ENCODE measurements at places on chromosomes 12 and 14. TPM values are rescaled to one million over a fixed set of nuclear protein-coding genes. Genes with fewer than 3 reads are reported as not detected.

The FGF23 gene
- total RNA-seq = not detected

DNA sequence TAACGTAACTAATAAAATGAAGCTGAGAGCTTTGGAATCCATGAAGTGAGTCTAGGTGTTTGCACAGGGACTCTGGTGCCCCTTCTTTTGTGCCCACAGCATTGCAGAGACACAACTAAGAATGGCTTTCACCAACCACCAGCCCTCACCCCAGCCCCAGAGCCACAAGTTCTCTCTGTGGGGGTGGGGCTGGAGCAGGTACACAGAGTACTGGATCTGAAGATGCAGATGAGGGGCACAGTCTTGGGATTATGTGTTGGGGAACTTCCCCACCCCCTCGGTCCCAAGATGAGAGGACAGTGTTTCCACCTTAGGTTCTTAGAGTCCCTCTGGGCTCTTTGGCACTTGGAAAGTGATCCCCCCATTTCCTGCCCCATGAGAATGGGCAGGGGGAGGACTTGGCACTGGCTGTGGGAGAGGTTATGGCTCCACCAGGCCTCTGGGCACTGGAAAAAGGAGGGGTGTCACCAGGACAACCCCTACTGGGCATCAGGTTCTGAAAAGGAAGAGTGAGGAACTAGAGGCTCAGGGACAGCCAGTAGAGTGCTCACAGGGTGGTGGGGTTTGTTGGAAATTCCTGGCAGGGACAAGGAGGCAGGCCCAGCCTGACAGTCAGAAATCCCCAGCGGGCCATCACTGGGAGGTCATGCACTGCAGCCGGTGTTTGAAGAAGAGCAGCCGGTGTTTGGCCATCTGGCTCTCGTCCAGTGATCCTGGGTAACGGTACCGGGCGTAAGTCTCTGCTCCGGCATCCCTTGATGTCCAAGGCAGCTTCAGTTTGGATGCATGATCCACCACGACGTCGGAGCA lies 6.7 kb downstream of the B4GALNT1 start:
- DNase-seq = peak; percentile 38

The COPS7A gene
- 77.9 TPM for total RNA-seq

The KRT3 gene
- not detected for total RNA-seq

DNA sequence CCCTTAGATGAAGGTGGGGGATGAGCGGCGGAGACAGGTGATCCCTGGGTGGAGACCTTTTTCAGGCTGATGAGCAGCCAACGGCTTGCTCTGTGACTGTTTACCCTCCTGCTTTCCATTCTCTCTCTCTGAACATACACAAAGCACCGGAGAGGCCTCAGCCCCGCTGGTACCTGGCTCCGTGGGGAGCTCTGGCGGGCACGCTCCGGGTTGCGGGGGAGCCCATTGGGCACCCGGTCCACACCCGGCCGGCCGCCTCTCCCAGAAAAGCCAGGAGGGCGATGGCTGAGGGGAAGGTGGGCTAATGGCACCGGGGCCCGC lies 545 bp downstream of the SMARCC2 start:
- DNase-seq = no peak

Data from ureter (tissue), 1 donor.